ENCODE measurements at places on chromosomes 12 and 14.

GRCh38 chr12:7679251-7680045 lies 13.7 kb upstream of the APOBEC1 start:
- no peak for DNase-seq

- no peak for DNase-seq
These were observed 945.8 kb downstream of the DIO2 start for GRCh38 chr14:79265366-79265946.

GRCh38 chr12:2733493-2734355 lies 61.0 kb upstream of the FKBP4 start:
- no peak for DNase-seq

DNA sequence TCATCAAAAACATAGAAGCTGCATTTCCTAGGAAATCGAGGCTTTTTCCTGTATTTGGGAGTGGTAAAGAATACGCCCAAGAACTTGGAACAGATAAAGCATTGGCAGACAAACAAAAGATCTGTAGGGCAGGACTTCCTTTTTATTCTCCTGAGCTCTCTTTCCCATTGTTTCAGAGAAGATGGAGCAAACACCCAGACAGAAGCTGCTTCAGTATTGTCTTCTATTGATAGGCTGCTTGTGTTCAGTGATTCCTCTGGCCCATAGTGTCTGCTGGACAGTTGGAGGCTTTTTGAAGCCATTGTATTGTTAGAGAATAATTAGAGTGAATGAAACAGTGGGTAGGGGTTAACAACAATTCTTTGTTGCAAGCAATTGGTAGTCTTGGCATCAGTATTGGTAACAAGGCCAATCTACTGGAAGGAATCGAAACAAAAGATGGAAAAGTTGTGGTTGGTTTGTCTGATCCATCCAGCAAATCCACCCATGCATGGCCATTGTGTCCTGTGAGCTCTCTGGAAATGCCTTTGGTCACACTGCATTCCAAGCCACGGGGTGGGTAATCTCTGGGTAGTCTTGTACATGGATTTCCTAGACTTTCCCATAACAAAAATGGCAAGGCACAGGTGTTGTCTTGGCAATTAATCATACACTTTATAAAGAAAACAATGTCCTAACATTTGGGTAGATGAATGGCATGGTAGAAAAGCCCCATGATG lies 424.8 kb downstream of the RAD51B start:
- DNase-seq = no peak

GRCh38 chr14:65423982-65424381 lies 11.5 kb downstream of the FUT8 start:
- no peak for DNase-seq

Data from cerebellum (tissue), 4 donors.